Glomerular endothelial cell (primary cell): ENCODE measurements at places on chromosomes 16 and 17. TPM values are rescaled to one million over a fixed set of nuclear protein-coding genes. Genes with fewer than 3 reads are reported as not detected.

GRCh38 chr17:42131981-42132432 lies 9.4 kb downstream of the HSPB9 start:
- peak; percentile 74 for DNase-seq

Gene KREMEN2
- 0.15 TPM in 1 of 2 replicates, not detected in the other for total RNA-seq

Gene PKMYT1
- 9.0 and 12.9 TPM in 2 replicates for total RNA-seq

DNA sequence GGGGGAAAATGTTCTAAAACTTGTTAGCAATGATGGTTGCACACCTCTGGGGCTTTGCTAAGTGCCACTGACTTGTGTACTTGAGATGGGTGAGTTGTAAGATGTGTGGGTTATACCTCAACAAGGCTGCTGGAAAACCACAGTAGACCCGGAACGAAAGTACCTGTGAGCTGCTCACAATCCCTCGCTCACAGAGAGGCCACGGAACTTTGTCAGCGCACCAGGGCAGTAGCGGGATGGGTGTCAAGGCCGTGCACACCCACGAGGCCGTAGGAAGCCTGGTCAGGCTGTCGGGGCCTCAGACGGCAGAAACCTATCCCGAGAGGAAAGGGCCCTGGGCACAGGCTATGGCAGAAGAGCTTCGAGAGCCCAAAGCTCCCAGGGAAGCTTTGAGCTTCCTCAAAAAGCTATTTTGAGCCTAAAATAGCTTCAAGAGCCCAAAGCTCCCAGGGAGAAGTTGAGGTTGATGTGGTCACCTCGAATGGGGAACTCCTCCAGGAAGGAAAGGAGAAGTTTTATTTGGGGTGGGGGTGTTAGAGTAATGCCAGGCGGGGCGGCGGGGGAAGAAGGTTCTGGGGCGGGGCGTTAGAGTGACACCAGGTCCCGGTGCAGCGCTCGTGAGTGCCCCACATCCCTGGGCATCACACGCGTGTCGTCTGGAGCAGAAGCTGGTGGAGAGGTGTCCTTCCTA lies 19.0 kb downstream of the CBFA2T3 start:
- DNase-seq: no peak

DNA sequence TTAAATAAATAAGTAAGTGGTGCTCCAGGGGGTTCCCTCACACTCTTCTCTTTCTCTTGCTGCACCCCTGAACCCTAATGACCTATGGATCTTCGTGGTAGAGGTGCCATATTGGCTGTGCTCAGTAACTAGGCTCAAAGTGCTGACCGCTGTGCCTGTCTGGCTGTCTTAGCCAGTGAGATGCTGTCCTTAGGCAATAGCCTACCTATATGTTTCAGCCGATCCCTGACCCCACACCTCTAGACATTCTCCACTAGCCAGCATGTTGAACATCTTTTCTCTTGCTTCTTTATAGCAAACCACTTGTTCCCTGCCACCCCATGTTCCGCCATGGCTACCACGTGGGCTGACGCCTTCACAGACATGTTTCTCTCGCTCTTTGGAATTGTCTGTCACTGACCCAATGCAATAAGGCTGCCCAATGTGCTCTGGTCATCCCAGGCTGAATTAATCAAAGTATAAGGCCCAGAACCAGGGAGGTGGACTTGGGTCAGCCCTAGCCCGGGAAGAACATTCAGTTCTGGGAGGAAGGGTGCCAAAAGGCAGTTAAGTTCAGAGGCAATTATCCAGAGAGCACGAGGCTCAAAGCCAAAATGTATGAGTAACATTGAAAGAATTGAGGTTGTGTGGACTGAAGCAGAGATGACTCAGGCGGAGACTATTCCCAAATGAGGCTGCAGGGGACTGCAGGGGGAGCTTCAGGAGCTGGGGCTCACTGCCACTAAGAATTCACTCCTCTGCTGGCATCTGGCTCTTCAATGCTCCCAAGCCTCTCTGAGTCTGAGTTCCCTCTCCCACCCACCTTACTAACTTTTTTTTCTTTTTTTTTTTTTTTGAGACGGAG lies 28.7 kb upstream of the TNRC6A start:
- peak; percentile 92 for DNase-seq

DNA sequence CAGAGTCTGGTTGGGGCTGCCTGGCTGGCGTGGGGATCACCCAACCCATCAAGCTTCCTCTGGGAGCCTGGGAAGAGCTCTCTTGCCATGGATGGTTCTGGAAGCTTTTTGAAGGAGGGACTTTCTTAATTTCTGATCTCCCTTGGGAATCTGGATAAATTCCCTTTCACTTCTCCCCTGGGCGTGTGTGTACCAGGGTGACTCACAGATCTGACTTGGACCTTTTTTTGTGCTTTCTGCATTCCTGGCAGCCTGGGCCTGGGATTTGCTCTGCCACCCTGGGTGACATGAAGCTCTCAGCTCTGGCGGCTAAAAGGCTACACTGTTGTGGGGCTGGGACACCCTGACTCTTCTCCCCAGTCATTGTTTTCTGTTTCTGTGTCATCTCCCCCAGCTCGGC lies 70.1 kb downstream of the ABCC1 start:
- DNase-seq: no peak

Gene TP53TG3
- not detected in 2 replicates for total RNA-seq
